GM13976 (cell line): ENCODE measurements at places on chromosomes 1 and 21.

DNA sequence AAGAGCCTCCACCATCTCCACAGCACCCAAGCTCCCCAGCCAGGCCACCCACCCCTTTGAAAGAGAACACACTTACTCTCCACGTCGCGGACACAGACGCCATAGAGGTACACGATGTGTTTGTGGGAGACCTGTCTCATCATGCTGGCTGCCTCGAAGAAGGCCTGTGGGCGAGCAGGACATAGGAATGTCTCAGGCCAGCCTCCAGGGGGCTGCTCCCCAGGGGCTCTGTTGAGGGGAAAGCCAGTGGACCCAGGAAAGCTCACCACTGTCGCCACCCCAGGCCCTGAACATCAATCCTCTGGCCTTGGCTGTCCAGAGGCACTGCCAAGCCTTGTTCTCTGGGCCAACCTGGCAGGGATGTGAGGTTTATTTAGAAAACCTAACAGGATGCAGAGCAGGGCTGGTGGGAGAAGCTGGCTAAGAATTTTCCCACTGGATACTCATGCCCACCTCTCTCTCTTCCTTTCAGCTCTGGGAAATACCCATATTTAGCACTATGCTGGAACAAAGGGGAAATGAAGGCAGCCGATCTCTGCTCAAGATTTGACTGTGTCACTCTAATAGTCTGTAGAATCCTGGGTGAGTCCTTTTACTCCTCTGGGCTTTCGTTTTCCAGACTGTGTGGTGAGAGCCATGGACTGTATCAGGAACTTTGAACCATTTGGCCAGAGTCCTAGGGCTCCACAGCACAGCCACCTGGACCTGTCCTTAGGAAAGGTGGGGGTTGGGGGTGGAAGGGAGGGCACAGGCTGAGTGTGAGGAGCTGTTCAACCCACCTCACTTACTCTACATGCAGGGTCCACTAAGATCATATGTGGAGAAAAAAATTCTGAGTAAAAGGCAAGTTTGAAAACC is 101.9 kb downstream of the RAVER2 start:
- no peak for DNase-seq

- peak; percentile 48 for DNase-seq
Measured at GRCh38 chr1:92975551-92976232, 14.4 kb upstream of the DIPK1A start.

DNA sequence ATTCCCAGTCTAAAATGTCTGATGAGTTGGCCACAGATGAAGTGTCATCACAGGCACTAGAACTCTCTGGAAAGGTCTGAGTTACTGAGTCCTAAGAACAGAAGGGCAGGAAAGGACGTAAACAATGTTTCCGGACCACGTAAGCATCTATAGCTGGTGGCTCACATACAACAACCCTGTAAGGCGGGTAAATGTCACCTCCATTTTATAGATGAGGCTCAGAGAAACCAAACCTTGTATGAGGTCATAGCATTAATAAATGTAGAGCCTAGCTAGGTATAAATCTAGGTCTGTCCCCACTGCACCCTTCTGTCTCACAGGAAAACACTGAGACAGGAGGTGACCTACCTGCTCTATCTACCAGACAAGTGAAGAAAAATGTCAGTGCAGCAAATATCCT is 86.6 kb downstream of the CSMD2 start:
- no peak for DNase-seq

GRCh38 chr1:102842606-102843005 is 265.7 kb downstream of the COL11A1 start:
- DNase-seq, result no peak

- DNase-seq, result no peak
Measured at GRCh38 chr1:165871311-165872067, 44.1 kb downstream of the UCK2 start.

DNA sequence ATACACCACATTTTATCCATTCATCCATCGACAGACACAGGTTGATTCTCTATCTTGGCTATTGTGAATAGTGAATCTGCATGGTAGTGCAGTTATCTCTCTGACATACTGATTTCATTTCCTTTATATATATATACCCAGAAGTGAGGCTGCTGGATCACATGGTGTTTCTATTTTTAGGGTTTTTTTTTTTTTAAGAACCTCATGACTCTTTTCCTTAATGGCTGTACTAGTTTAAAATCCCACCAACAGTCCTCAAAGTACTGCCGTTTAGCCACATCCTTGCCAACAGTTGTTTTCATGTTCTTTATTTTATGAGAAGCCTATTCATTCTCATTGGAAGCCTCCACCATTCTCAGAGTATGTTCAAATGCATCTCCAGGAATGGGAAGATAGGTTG is 258.7 kb upstream of the SNX7 start:
- no peak for DNase-seq

- DNase-seq, result no peak
Measured at GRCh38 chr1:228849011-228849541, 113.8 kb downstream of the RHOU start.

GRCh38 chr1:29820401-29820800 is 584.1 kb downstream of the PTPRU start:
- no peak for DNase-seq

GRCh38 chr21:42234464-42235241 is 15.7 kb downstream of the ABCG1 start:
- peak; percentile 82 for DNase-seq

DNA sequence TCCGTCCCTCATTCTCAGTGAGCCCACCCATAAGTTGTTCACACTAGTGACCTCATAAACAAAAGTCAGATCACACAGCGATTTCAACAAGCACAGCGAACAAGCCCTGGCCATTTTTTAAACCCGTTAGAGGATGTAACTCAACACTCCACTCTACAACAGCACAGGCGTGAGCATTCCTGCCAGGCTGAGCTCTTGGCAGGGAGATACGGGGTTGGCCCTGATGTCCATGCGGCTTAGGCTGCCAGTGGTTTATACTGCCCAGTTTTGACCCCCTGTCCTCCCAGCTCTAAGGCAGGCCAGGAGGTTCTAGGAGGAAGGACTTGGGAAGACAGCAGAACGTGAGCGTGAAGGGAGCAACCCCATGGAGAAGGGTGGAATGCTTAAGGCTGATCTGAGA is 35.0 kb downstream of the PARP1 start:
- no peak for DNase-seq

GRCh38 chr1:30810416-30811080 is 53.0 kb upstream of the LAPTM5 start:
- no peak for DNase-seq

DNA sequence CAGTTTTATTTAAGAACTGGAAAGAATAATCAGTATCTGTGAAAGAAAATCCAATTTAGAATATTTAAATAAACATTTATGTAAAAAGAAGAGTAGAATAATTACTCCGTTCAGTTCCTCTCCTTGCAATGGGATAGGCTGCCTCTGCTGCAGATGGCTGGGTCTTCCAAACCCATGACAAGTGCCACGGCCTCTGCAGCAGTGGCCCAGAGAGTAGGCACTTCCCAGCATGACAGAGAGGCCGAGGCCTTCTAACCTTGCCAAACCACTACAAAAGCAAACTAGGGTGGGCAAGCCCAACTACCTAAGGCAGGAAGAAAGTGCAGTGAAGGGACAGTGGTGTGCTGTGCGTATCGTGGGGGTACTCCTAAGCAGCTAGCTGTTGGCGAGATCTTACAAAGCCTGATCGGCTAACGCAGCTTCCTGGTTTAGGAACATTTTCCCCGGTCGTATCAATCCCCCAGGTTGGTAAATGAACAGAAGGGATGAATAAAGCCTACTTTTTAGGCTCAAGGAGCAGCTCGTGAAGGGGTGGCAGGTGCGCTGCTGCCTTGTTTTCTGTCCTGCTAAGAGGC is 14.5 kb downstream of the ICMT start:
- no peak for DNase-seq

DNA sequence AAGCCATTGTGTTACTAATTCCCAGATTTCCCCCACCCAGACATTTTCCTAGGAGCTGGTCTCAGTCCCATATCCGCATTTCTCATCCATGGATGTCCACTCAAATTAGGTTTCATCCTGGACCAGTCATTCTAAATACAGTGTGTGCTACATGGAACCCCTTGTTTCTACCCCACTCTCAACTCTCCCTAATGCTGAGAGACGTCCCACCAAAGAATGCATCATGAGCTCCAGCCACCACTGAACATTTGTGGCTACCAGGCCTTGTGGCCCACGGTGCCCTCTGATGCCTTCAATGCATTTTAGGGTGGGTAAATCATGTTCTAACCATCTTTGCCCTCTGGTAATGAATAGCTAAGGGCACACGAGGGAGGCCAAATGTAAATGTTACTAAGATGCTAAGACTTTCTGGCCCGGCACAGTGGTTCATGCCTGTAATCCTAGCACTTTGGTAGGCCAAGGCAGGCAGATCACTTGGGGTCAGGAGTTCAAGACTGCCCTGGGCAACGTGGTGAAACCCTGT is 13.3 kb upstream of the RAB42 start:
- no peak for DNase-seq

GRCh38 chr21:45506836-45507522 is 35.3 kb downstream of the SLC19A1 start:
- no peak for DNase-seq

- DNase-seq, result no peak
Measured at GRCh38 chr1:213131851-213132655, 81.0 kb downstream of the RPS6KC1 start.

DNA sequence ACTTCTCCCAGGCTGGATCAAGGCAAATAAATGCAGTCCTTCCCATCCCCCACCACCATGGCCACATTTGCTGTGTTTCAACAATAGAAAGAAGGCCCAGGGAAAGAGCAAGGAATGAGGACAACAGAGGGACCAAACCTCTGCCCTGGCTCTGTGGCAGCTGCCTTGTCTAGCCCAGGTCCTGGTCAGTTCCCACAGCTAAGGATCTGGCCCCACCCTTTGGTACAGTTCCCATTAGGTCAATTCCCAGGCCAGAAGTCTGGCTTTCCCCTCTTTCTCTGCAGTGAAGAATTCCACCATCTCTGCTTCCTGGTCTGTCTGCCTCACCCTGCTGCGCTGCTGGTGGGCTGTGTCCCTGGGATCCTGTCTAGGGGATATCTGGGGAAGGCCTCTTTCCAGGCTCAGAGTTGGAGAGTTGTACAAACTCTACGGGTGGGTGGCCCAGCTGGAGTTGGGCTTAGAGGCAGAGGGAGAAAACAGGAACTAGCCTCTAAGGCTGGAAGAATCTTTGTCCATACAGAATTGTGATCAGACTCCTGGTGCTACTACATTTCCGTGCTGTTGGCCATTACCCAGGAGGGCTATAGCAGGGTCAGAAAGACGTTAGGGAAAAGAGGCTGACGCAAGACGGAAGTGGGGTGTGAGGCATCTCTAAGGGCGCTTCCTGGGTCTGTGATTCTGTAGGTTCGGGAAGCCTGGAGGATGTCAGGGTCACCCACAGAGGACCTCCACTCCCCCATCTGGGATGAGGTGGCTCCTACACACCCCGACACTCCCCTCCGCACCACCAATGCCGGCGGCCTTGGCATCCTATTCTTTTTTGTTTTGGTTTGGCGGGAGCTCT is 953 bp upstream of the NDUFS2 start:
- peak; percentile 22 for DNase-seq

DNA sequence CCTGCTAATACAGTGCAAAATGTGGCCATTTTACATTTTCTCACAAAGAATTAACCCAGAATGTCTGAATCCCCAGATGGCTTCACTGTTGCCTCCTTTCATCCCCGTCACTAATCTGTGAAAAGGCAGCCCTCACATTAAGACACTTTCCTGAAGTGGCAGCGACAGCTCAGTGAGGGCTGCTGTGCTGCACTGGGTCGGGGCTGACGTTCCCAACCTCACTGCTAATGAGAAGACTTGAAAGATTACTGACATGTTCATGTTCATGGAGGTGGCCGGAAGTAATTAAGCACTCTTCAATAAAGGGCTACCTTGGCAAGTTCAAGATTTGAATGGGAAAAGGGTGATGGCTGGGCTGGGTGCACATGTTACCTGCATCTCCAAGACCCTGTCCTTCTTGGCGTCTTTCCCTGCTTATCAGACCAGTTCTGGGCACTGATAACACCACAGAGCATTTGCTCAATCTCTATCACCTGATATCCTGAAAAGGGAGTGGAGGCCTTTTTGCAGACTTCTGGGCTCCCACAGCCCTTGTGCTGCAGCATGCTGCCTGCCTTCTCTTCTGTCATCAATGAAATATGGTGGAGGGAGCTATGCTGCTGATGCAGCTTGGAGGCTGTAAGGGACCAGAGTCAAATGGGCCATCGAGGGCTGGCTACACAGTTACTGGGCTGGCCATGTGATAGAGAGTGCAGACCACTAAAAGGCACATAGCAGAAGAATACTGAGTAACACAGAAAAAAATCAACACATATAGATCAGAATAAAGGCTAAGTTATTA is 383.5 kb downstream of the PCP4 start:
- no peak for DNase-seq

DNA sequence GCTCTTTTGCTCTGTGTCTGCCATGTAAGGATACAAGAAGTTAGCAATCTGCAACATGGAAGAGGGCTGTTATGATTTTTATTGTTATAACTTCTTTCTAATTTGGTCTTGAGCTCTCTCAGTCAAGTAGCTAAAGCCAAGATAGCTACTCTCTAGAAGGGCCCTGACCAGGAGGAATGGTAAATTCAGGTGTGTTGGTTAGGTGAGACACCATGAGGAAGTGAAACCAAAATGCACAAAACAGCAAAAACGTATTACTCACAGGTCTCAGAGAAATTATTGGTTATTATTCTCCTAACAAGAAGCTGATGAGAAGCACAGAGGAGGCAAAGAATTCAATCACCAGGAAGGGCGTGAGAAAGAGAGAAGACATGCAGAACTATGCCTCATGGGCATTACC is 51.8 kb upstream of the INSL5 start:
- peak; percentile 6 for DNase-seq

DNA sequence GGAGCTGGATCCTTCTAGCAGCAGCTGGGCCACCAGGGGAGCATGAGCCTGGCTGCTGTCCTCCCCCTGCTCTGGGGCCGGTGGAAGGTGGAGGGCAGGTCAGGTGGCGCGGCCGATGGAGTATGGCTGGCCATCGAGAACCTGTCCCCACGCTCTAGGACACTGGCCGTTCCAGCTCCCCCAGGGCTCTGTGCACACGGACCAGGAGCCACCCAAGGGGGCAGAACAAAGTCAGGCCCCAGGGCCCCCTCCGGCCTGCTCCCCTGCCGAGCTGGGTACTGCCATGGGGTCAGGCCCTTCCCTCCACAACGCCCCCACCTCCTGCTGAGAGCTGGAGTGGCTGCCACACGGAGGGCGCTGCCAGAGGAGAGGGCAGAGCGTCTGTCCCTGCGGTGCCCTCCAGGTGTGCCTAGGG is 4.5 kb upstream of the PLCH2 start:
- DNase-seq, result no peak

DNA sequence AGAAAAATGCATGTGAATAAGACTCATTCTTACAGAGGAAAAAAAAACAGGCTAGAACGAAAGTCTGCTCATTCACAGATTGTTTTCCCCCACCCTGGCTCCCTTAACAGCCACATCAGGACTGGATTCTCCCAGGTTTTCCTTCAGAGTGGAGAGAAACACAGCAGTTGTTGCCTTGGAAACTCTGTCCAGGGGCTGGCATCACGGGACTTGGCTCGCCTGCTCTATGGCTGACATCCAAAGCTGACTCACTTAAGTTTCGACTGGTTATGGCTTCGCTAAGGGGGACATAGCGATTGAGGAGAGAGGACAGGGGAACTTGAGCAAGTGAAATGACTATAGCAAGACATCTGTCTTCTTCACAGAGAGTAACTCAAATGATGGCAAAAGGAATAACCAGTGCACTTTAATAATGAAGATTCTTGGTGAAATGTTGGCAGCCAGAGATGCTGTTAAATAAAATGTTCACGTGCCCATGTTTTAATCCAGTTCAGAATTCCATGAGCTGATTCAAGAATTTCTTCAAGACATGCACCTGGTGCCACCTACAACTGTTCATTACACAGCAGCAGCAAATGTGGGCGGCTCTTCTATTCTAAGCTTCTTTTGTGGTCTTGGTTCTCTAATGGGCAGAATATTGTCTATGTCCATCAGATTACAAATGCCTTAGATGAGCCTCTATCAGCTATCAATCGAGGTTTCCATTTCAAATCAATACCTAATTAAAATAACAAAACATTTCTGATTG is 21.8 kb downstream of the MIS18A start:
- no peak for DNase-seq
